ENCODE measurements at places on chromosomes 6 and 20.

DNA sequence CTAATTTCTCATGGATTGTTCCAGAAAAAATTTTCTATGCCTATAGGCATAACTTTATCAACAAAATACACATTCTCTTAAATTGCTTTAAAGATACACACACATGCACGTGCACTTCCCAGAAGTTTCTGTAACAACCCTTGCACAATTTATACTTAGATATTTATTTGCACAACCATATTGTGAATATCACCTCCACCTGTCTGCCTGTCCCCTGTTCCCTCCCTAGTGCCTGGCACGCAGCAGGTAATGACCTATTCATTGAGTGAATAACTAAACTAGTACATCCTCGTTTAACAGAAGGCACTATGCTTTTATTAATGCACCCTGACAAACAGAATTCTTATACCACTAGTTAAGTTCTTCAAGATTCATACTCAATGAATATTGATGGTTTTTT is 198.9 kb downstream of the BCAS1 start:
- DNase-seq: no peak

GRCh38 chr20:58546416-58546711 is 31.2 kb upstream of the APCDD1L start:
- no peak for DNase-seq

GRCh38 chr6:157398151-157398550 is 17.2 kb downstream of the ZDHHC14 start:
- DNase-seq: no peak

DNA sequence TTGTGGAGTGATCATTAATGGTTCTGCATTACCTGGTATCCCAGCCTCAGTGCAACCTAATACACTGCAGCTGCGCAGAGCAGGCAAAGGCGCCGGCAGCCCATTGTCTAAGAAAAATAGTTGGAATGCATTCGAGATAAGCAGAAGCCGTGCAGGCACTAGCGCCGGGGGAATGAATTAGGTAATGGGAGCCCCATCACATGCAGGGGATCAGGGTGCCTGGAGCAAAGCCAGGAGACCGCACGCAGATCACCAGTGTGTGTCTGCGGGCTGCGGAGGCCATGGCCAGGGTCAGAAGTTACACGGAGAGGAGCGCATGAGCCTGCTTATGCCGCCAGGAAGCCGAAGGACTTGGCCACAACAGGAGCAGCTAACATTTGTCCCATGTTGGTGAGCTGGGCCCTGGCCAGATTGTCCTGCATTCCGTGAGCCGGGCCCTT is 156.8 kb downstream of the DLL1 start:
- no peak for DNase-seq

DNA sequence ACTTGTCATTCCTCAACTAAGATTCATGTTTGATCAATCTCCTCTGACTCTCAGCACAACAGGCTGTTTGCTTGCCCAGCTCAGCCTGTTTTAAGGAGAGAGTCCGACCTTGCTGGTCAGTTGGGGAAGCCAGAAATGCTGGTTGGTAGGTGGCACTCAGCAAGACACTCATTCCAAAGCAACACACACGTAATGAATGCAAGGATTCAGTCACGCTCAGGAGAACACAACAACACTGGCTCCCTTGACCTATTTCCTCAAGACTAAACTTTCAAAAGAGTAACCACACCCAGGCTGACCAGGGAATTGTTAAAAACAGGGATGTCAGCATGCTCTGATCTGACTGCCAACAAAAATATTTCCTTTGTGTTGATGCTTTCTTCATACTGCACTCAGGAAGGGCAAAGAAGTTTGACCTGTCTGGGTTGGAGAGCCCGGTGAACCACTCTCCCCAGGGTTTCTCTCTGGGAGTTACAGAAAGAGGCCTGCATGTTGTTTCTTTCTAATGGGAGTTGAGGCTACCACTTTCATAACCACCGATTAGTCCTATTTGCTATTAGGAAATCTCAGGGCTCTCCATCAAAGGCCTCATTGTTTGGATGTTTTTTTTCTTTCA is 25.6 kb upstream of the PREP start:
- no peak for DNase-seq

DNA sequence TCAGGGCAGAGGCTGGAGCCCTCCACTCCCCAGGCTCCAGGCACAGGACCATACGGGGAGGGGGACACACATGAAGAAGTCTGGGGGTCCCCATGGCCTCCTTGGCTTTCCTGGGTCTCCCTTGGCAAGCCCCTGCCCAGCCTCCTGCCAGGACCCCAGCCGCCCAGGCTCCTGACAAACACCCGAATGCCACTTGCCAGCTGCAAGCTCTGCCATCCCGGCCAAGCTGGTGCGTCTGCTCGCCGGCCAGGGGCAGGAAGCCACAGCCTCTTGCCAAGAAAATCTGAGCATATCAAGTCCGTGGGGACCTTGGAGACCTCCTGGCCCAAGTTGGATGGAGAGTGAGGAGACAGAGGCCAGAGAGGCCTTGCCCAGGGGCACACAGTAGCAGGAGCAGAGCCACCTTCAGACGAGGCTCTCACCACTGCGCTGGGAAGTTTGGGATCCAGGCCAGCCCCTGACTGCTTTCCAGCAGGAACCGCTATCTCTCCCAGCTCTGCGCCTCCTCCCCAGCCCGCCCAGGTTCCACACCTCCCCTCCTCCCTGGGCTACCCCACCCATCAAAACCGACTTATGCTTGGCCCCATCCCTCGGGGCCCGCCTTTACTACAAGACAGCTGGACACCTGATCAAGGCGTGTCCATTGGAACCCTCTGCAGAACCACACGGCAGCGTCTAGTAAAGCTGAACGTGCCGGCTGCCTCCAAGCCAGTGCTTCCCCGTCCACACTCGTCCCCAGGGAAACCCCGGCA is 80.2 kb downstream of the GRM4 start:
- DNase-seq: no peak

- DNase-seq: no peak
These were observed 89.6 kb upstream of the POPDC3 start for GRCh38 chr6:105269390-105269789.

DNA sequence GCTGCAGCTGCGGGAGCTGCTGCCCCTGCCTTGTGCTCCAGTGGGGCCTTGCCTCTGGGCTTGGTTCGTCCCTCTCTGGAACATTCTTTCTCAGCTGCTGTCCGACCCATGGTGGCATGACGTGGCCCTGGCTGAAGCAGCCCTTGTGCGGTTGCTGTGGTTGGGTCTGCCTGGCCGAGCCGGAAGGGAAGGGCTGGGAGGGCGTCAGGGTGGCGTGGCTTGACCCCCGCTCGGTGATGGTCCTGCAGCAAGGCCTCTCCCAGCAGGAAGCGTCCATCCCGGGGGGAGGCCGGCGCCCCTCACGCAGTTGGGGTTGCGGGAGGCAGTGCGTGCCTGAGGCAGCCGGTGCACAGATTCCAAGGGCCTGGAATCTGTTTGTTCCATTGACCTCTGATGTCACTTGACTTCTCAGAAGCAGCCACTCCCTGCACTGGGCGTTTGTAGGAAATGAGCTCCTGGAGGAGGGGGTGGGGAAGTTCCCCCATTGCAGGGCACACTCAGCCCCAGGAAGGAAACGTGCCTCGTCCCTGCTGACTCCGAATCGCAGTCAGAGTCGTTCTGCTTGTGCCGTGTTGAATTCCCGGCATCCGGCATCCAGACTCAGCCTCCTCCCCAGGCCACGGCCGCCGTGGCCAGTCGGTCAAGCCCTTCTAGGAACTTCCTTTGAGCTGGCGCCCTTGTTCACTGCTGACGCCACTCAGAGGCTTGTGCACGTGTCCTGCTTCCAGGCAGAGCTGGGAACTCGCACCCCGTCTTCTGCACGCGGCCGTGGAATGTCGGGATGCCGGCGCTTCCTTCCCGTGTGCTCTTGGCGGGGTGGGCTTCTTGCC is 9.7 kb upstream of the TNFRSF6B start:
- DNase-seq: no peak

DNA sequence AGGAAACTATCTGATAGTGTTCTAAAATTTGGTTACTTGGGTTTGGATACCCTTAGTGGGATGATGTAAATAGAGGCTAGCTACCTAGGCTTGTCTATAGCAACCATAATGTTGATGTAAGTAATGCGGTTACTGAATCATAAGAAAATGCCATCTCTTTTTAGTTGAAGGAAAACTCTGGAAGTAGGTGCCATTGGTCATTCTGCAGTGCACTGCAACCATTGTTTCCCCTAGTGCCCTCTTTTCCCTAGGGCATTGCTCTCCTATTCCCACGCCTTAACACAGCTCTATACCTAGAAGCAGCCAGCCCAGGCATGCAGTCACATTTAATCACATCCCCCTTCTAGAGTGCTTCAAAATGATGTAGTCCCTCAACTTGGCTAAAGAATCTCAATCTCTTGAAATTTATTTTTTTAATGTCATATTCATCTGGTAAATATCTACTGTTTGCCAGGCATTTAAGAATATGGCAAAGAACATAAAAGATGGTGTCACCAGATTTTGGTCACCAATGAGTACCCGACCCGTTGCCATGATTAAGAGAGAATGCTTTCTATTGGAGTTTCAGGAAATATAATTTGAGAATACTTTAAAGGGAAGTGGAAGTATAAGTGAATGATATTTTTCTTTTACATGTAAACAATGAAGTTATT is 10.4 kb downstream of the LOC128125822 start:
- no peak for DNase-seq

DNA sequence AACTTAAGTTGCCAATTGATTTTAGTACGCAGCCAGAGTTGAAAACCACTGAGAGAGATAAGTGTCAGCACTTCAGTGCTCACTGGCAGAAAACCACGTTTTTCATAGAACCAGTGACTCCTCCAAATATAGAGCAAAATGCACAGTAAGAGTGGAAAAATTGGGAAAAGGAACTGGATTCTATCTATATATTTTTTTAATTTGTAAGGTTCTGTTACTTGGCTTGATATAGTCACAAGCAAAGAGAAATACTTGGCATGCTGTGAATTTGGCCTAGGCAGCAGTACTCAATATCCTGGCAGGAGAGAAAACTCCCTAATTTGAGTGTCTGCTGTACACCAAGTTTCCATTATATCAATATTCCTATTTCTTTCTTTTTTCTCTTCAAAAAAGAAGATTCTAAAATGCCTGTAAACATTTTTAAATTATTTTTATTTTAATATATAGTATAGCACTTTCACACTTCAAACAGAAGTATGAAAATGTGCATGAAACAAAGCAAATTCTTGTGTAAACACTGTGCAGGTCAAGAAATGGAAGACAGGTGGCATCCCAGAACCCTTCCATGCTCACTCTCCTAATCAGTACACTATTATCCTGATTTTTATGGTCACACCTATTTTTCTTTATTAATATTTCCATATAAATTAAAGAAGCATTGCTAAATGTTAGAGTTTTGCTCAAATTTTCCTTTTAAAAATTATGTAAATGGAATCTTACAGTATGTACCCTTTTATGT is 561.8 kb upstream of the RNF217 start:
- no peak for DNase-seq

DNA sequence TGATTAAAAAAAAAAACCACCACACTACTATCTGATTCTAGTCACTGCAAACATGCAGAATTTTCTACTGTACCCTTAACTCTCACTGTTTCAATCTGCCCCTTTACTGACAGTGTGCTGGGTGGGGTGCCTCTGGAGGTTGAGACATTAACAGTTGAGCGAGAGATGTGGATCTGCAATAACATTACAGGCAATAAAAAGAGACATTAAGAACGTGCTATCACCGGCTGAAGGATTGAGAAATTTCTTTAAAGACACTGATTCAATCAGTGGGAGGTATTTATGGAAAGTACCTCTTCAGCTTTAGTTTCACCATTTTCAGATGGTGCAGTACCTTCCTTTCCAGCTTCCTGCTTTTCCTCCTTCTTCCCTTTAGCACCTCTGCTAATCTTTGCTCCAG is 32.5 kb downstream of the HMGN3 start:
- no peak for DNase-seq

- DNase-seq: no peak
These were observed 22.2 kb upstream of the MRGBP start for GRCh38 chr20:62773845-62774714.

- DNase-seq: no peak
These were observed 40.8 kb downstream of the NT5E start for GRCh38 chr6:85490516-85491248.

GRCh38 chr20:44728801-44729443 is 13.8 kb downstream of the CCN5 start:
- no peak for DNase-seq

GRCh38 chr20:49747707-49748524 is 34.2 kb upstream of the B4GALT5 start:
- no peak for DNase-seq

DNA sequence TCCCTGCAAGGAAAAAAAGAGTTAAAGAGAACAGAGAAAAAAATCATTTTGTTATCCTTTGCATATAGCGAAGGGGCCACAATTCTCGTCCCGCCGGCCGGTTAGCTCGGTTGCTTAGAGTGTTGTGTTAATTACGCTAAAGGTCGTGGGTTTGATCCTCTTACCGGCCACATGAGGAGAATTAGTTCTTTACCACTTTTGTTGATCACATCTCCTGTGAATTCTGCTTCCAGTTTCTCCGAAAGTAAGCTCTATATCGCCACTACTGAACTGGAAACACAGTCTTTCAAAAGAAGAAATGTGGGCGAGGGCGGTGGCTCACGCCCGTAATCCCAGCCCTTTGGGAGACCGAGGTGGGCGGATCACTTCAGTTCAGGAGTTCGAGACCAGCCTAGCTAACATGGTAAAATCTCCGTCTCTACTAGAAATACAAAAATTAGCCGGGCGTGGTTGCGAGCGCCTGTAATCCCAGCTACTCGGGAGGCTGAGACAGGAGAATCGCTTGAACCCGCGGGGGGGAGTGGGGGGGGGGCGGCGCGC is 13.4 kb downstream of the PRSS16 start:
- DNase-seq: no peak

- no peak for DNase-seq
These were observed 868 bp downstream of the NCOA3 start for GRCh38 chr20:47502271-47503239.
